A673 (cell line): ENCODE measurements at places on chromosomes 7 and 10.

DNA sequence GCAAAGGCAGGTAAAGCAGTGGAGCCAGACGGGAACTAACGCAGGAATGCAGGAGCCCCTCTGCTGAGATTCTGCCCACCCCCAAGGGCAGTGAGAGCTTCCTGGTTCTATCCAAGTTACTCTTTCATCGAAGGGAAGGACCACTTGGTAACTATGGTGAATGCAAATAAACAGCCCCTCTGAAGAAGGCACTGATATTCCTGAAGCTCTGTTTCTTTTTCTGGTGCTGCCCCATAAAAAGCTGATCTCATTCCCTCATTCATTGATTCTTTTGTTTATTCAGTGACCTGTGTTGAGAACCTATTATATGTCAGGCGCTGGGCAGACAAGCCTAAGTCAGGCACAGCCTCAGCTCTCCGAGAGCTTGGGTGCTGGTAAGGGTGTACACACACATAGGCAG, 217.3 kb downstream of the SNX10 start:
- no peak for DNase-seq

GRCh38 chr7:115708013-115708341, 322.6 kb downstream of the TFEC start:
- no peak for DNase-seq

DNA sequence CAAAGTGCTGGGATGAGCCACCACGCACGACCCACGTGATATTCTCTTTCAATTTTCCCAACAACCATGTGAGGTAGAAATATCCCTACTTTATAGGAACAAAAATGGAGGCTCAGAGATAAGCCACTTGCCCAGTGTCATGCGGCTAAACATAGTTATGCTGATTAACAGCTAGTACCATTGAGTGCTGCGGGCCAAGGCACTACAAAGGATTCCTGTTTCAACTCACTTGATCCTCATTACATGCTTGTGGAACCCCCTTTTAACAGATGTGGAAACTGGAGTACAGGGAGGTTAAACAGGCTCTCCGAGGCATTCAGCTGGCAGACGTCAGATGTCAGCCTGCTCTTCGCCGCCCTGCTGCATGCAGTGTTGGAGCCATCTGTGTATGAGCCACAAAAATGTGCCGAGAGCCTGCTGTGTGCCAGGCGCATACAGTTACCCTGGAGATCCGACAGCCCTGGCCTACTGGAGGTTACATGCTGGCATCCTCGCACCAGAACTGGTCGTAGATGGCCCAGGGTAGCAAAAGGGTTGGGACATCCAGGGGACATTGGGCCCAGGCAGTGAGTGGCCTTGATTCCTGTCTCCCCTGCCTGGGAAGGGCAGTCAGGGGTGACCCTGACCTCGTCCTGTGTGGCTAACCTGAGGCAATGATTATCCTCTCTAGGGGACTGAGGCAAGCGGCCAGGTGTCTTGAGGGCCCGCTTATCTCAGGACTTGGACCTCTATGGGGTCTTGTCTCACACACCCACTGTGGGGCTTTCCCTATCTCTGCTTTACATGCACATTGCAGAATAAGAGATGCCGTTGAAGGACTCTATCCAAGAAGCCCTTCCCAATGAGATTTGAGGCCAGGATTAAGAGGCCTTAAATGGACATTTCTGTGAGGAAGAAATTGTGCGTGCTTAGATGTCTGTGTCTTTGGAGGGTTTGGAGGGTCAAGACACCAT, 18.5 kb upstream of the SRGN start:
- DNase-seq: no peak

DNA sequence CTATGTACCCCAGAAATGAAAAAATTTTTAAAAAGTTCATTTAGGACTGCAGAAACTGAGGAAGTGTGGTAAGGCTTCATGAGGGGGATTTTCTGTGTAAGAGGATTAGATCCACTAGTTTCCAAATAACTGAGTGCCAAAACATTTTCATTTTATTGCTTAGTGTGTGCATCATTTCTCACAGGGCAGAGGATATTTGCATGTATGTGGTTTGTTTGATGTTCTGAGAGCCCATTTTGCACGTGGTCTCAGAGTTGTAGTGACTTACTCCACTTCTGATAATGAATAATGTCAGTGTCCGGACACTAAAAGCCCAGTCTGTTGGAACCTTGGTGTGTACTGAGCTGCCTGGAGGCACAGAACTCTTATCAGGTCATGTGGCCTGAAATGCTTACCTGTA, 299.9 kb downstream of the AUTS2 start:
- DNase-seq: no peak

- peak; percentile 27 for DNase-seq
Observed at GRCh38 chr10:119006451-119007210, 22.9 kb upstream of the NANOS1 start.

- DNase-seq: peak; percentile 52
Observed at GRCh38 chr10:128210215-128211063, 84.2 kb upstream of the MKI67 start.
